ENCODE measurements at places on chromosomes 7 and 10. TPM values are rescaled to one million over a fixed set of nuclear protein-coding genes. Genes with fewer than 3 reads are reported as not detected.

GRCh38 chr7:123752534-123752933, 3.7 kb upstream of the WASL start:
- no peak for DNase-seq

GRCh38 chr7:120169996-120170783, 102.8 kb upstream of the KCND2 start:
- no peak for DNase-seq

- DNase-seq, result peak; percentile 94
These were observed 3.2 kb downstream of the CDK6 start for GRCh38 chr7:92833024-92833765.

MMD2 gene
- total RNA-seq, result not detected

GRCh38 chr10:48814933-48815332, 124.7 kb downstream of the LRRC18 start:
- no peak for DNase-seq

- DNase-seq, result no peak
These were observed 2.5 kb downstream of the PARP12 start for GRCh38 chr7:140060243-140060630.

GRCh38 chr7:120486164-120486563, 213.2 kb downstream of the KCND2 start:
- no peak for DNase-seq

CRYGN gene
- total RNA-seq, result not detected

PON1 gene
- not detected for total RNA-seq

GPR146 gene
- total RNA-seq, result 2.1 TPM

PPP1R9A gene
- total RNA-seq, result not detected

ZNF503 gene
- 0.80 TPM for total RNA-seq

DNA sequence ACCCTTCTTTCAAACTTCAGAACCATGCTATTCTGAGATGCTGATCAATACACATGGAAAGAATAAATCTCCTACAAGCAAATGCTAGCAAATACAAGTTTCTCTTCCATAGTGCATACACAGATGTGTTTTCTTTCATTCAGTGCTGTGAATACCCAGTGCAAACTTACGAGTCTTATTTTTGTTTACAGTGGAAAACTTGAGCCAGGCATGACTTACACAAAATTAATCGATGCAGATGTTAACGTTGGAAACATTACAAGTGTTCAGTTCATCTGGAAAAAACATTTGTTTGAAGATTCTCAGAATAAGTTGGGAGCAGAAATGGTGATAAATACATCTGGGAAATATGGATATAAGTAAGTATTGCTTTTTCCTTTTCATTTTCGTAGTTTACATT, 48.8 kb downstream of the PNLIPRP3 start:
- DNase-seq, result no peak

COMMD3 gene
- 103 TPM for total RNA-seq

ACTA2 gene
- 28.2 TPM for total RNA-seq

- DNase-seq, result no peak
These were observed 410.3 kb downstream of the TYW1 start for GRCh38 chr7:67406976-67407375.

GDF2 gene
- total RNA-seq, result not detected

DNA sequence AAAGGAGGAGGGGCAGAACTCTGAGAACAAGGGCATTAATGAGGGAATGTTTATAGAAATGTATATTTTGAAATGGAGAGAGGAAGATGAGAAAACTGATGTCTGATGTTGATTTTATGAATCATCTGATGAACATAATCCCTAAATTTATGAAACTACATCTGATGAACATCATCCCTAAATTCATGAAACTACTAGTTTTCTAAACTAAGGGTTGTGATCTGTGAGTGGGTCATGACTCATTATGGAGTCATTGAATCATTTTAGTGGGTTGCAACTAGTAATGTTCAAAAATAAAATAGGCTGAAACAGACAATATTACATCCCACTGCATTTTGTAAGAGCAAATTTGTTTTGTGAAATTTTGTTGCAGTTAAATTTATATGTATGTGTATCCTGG, 442.6 kb upstream of the TEX47 start:
- no peak for DNase-seq

GRCh38 chr7:140056431-140057142, 6.2 kb downstream of the PARP12 start:
- no peak for DNase-seq

- no peak for DNase-seq
These were observed 36.3 kb downstream of the C7orf33 start for GRCh38 chr7:148626828-148627227.

DNA sequence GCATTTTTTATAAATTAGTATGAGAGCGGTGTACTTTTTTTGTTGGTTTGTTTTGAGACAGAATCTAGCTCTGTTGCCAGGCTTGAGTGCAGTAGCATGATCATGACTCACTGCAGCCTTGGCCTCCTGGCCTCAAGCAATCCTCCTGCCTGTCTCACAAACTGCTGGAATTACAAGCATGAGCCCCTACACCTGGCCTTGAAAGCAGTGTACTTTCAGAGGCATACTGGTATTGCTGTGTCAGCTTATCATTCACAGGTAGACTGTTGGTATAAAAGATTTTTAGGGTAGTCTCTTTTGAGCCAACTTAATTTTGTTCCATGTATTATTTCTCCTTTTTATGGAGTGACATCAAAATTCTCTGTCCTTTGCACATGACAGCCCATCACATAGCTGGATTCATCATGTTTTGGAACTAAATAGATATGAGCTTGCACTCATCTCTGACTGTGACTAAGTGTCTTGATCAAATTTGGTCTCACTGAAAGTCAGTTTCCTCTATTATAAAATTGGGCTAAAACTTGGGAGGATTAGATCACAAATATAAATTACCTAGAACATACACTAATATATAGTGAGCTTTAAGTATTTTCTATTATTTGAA, 12.4 kb downstream of the GNAT3 start:
- DNase-seq, result no peak

- no peak for DNase-seq
These were observed 953.9 kb downstream of the TYW1 start for GRCh38 chr7:67950321-67951083.

- DNase-seq, result no peak
These were observed 199.9 kb downstream of the GATA3 start for GRCh38 chr10:8254350-8254749.
